ENCODE measurements at places on chromosomes 1 and 21. TPM values are rescaled to one million over a fixed set of nuclear protein-coding genes. Genes with fewer than 3 reads are reported as not detected.

- no peak for DNase-seq
Observed at GRCh38 chr1:164563721-164564360, 4.9 kb downstream of the PBX1 start.

Gene APOBEC4
- not detected for total RNA-seq

GRCh38 chr1:18360251-18360650 lies 120.5 kb upstream of the KLHDC7A start:
- DNase-seq: no peak

DNA sequence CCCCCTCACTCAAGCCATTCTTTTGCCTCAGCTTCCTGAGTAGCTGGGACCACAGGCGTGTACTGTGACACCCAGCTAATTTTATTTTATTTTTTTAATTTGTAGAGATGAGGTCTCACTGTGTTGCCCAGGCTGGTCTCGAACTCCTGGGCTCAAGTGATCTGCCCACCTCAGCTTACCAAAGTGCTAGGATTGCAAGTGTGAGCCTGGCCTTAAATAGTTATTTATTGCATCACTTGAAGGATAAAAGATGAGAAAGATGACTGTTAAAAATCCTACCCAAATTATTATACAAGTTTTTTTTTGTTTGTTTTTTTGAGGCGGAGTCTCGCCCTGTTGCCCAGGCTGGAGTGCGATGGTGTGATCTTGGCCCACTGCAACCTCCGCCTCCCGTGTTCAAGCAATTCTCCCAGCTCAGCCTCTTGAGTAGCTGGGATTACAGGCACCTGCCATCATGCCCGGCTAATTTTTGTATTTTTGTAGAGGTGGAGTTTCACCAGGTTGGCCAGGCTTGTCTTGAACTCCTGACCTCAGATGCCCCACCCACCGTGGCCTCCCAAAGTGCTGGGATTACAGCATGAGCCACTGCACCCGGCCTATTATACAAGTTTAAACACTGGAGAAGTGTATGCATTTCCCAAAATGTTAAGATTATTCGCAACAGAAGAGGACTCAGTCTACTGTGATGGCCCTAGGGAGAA lies 2.3 kb downstream of the UTP11 start:
- no peak for DNase-seq

Gene TCP10L
- not detected for total RNA-seq

Gene KCNK1
- total RNA-seq: 14.6 TPM

Gene CD1B
- total RNA-seq: not detected

- no peak for DNase-seq
Observed at GRCh38 chr1:15279576-15280230, 32.7 kb downstream of the FHAD1 start.
